8988T (cell line): ENCODE measurements at places on chromosomes 3 and 15.

DNA sequence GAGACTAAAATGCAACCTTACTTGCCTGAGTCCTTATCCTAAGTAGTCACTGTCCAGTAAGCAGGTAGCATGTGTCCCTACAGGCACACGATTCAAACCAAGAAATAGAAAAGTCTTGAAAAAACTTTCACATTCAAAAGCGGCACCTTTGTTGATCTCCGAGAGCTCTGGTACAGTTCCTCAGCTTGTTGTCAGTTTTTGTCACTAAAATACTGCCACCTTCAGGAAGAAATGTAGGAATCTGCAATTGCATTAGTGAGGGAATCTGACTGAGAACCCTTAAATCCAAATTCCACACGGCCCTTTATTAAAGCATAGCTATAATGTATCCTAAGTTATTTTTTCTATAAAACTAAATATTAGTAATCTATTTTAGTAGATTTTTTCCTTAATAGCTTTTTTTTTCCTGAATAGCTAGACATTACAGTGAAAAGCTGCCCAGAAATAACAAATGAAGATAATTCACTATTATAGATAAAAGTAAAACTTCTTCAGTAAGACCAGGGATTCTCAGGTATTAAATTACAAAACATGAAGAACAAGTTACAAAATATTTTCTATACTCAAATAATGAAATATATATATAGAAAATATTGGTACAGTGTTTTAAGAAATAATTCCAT lies 44.0 kb downstream of the CCDC54 start:
- DNase-seq, result no peak

DNA sequence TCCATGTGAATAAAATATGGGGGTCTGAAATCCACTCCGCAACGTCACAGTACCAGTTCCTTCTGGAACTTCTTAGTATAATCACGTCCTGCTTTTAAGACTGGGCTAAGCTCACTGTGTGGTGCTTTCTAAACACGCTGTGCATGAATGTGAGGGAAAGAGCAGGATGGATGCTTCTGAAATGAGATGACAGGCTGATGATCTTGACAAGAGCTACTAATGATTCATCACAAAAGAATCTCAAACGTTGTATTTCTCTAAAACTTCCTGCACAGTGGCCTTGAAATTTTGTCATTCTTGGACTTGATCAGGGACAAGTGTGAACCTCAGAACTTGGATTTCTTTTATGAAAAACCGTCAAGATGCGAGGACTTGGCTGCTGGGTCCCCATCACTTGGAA lies 221.4 kb downstream of the CADPS start:
- DNase-seq, result no peak

DNA sequence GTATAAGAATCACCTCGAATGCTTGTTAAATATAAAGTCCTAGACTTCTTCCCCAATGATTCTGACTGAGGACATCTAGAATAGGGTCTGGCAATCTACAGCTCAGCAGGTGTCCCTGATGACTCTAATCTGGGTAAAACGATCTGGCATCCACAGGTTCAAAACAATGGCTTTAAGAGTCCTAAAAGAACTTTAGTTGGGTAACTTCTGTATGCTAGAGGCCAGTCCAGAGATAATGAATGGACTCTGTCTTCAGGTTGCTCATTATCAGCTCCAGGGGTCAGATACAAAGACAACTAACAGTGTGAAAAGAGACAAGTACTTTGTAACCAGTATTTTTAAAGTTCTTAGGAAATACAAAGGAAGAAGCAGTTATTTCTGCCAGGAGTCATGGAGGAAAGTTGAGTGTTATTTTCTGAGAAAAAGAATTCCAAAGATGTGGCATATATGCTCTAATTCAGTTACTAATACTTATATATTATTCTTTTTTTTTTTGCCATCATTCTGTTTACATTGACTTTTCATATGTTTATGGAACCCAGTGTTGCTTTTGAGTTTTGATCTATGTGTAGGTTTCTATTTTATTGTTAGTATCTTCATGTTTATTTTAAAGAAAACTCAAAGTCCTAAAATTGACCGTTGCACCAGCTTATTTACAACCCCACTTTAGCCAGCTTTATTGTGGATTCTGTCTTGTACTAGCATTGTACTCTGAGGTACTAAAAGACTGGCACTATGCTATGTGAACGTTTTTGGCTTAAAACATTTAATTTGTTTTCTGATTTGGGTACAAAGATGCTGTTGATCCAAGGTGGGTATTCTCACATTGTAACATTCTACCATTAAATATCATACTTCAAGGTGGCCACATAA lies 3.1 kb upstream of the GPR15 start:
- DNase-seq, result no peak

GRCh38 chr15:23083115-23083514 lies 43.7 kb upstream of the TUBGCP5 start:
- DNase-seq, result no peak

DNA sequence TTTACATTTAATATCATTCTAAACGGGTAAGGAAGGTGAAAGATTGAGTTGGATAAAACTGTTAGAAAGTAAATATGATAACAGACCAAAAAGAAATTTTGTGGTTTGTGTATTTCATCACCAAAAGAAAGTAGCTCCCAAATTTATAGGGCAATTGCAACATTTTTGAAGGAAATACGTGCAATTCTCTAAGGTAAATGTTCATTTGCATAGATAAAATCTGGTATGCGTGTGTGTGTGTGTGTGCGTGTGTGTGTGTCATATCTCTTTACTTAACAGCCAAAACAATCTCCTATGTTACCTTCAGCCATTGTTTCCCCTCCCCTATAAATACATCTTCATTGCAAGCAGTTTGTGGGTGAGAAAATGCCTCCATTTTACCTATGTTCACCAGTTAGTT lies 208.4 kb downstream of the TNIK start:
- DNase-seq, result no peak

DNA sequence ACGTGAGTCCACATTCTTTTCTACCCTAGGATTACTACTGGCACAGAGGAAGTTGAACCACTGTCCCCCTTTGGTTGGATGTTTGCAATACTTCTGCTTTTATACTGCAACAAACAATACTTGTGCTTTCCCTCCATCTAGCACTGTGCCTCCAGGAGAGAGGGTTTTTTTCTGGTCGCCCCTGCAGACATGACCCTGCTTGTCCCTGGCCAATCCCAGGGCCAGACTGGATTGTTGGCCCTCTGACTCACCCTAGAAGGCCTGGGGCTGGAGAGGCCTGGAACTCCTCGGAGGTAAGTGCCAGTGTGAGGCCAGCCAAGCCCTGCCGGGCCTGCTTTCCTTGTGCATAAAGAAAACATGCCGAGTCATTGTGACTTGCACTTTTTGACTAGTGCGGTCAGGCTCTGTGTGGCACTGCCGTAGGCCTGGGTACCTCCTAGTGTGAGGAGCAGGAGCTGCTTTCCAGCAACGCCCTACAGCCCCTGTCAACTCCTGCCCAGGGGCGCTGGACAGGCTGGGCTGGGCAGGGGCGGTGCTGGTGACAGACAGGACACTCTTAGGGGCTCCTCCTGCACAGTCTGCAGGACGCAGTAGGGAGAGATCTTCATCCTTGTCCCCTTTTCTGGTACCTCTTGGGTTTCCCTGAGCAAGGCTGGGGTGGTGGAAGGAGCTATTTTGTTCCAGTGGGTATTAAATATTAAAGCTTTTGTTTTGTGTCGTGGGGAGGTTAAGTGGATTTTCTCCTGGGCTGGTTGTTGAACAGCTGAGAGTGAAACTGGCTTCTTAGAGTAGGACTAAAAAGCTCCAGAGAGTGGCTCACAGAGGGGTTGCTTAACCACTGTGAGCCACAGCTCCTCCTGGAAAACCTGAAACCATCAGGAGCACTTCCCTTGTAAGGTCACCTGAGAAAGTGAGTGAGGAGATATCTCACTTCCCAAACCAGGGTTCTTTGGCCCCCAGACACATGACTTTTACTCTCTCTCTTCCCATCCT lies 14.4 kb upstream of the TKT start:
- DNase-seq, result no peak

DNA sequence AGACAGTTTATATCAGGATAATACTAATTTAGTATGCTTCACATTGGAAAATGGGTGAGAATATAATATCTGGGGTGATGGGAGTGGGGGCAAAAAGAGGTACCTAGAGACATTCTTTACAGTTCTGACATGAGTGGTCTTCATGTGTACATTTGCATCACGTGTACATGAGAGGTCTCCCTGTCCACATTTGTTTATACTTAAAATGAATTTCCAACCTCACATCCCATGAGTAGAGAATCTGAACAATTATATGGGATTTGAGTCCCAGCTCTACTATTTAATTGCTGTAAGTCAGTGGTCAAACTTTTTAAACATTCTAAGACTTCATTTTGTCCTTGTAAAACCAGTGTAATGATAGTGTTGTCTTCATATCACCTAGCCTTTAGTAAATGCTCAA lies 408.4 kb downstream of the NAALADL2 start:
- no peak for DNase-seq

GRCh38 chr3:189277711-189278110 lies 105.9 kb downstream of the TPRG1 start:
- DNase-seq, result no peak

GRCh38 chr3:186413615-186414415 lies 51.8 kb upstream of the DGKG start:
- DNase-seq, result no peak

GRCh38 chr15:25778161-25778560 lies 85.0 kb downstream of the ATP10A start:
- DNase-seq, result no peak

- DNase-seq, result no peak
Measured at GRCh38 chr15:48432688-48433087, 101.5 kb downstream of the DUT start.

- no peak for DNase-seq
Measured at GRCh38 chr15:72774696-72775383, 8.7 kb downstream of the ADPGK start.

DNA sequence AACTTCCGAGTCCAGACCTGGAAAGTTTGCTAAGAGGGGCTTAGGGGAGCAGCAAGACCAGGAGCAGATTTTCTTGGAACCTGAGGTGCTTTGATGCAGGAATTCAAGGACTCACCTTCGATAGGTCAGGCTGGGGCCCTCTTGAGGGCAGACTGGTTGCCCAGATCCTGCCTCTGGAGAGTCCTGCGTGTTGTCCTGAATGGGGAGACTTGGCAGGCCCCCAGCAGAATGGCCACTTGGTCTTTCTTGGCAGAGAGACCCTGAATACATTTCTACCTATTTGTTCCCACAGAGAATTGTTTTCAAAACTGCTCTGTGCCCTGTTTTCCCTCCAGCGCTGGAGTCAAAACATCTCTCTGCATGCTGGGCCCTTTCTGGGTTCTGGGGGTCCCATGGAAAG lies 4.2 kb downstream of the KLF13 start:
- no peak for DNase-seq

GRCh38 chr15:29835301-29835700 lies 13.0 kb upstream of the TJP1 start:
- DNase-seq, result no peak

DNA sequence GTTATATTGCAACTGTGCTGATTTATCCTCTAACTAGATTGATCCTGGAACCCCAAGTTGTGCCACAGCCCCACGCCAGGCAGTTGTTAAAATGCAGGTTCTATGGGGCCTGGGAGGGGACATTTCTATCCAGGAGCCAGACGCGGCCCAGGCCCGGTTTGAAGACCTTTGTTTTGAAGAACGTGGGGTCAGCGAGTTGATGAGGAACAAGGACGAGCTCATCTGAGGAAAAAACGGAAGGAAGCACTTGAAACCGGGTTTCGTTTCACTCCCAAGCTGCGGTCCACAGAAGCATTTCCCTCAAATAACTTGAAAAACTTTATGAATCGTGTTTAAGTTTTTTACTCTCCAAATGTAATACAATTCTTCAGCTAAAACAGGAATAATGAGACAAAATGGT lies 76.4 kb downstream of the CHSY1 start:
- no peak for DNase-seq

DNA sequence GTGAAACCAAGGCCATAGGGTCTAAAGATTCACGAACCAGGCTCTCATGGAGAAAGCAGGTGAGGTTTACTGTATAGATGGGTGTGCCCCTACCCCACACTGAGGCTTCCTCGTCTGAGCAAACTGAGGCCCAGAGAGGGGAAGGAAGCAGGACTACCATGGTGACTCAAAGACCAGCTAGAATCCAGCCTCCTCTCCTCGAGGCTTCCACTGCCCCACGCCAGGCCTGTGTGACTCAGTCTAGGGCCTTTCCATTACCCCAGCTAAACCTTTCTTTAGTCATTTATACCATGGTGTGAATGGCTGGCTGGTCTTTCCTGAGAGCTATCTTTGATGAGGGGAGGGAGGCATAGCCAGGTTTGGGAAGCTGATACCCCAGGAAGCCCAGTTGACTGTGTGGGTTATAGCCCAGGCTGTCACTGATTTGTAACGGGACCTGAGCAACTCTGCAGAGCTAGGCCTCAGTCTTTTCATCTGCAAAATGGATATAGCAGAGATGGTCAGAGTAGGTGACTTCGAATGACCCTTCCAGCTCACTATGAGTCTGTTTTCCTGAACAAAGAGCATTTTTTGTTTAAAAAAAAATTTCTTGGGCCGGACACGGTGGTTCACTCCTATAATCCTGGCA lies 3.0 kb upstream of the RHO start:
- DNase-seq, result no peak

- no peak for DNase-seq
Measured at GRCh38 chr15:60407415-60407805, 9.6 kb upstream of the ANXA2 start.

DNA sequence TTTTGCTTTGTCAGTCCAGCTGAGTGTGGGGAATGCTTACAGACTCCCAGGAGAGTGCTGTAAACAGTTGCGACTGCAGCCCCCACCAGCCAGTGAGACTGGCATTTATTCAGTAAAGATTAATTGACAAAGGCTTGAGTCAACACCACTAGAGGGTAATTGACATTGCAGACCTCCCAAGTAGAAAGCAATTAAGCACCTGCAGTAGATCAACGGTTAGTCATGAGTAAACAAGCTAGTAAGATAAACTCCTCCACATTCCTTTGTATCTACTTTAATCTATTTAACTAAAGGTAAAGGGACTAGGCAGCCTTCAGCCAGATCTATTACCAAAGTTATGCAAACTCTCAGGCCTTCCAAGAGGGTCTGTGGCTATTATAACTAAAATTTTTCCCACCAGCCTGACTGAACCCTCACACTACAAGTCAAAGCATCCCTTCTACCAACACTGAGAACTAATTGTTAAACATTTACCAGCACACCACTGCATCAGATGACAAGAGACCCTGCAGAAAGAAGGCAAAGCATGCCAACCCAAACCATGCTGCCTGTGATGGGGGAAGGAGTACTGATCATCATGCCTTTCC lies 30.5 kb upstream of the GALNT15 start:
- no peak for DNase-seq

GRCh38 chr15:46556559-46557379 lies 921.9 kb downstream of the SQOR start:
- no peak for DNase-seq

GRCh38 chr3:130604806-130605205 lies 87.8 kb downstream of the COL6A6 start:
- no peak for DNase-seq

DNA sequence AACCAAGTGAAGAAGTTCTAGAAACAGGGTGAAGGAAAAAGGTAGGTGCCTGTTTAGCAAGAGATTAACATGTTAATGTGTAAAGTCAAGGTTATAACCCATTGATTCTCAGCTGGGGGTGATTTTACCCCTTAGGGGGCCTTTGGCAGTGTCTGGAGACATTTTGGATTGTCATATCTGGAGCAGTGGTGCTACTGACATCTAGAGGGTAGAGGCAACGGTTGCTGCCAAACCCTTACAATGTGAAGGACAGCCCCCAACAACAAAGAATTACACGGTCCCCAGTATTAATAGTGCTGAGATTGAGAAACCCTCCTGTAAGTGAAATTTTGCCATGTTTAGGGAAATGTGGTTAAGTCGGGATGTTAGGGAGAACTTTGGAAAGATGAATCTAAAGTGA lies 74.7 kb downstream of the CRYBG3 start:
- no peak for DNase-seq
